Stimulated activated CD8-positive, alpha-beta memory T cell treated with anti-CD3 and anti-CD28 coated beads, Interleukin-15, amount 100 ng/mL, for 24 hours (primary cell): ENCODE measurements at places on chromosomes 7 and 10.

GRCh38 chr7:158531661-158532060 is 56.0 kb downstream of the PTPRN2 start:
- no peak for DNase-seq

- DNase-seq, result no peak
Measured at GRCh38 chr10:97000487-97001182, 168.5 kb downstream of the LCOR start.

DNA sequence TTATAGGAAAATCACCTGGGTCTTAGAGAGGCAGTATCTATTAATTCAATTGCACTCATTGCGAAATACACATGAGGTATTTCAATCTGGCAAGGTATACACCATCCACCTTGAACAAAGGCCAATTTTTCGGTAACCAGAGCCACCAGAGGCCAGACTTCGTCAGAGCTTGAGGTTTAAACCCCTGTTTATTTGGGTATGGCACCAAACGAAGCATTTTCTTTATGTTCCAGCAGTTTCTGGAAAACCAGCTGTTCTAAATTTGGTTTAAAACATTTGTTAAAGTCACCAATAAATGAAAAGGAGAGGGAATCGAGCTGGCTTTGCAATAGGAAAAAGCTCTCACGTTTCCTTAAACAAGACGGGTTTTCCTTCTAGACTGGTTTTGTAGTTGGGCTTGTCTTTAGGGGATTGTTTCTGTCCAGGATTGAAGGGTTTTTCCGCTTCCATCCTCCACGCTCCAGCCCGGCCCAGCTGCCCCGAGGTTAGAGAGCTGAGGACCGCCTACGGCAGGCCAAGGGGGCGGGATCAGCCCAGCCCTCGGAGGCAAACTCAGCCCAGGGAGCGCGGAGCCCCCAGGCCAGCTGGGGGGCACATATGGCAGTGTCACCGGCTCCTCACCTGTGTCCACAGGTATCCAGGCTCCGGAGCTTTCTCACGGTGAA is 539.4 kb upstream of the MGMT start:
- no peak for DNase-seq

DNA sequence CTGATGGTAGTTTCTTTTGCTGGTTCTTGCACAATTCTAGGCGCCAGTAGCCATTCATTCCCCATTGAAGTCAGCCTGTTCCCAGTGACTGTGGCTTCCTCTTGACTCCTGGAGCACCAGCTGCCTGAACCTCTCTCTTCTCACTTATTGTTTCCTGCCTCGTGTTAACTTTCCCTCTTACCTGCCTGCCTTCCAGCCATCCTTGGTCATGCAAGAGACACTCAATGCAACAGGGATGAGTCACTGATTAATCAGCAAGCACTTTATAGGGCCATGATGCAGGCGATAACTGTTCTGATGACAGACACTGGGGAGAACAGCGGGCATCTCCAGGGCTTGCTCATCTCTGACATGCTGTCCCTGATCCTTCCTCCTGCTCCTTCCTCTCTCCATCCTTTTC is 122.0 kb downstream of the PLCE1 start:
- DNase-seq, result no peak

GRCh38 chr7:98210513-98211220 is 572 bp upstream of the BHLHA15 start:
- DNase-seq, result no peak

DNA sequence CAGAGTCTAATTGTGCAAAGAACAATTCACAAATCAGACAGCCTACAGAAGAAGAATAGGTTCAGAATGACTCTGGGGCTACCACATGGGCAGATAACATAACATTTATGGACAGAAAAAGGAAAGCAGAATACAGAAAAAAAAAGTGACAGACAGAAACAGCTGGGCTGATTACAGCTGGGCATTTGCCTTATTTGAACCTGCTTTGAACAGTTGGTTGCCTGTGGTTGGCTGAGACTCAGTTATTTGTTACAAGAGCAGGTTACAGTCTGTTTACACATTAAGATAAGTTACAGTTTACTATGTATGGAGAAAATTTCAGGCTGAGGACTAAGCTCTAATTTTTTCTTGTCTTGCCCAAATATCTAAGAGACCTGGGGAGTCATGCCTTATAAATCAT is 327.2 kb downstream of the GALNT17 start:
- no peak for DNase-seq

DNA sequence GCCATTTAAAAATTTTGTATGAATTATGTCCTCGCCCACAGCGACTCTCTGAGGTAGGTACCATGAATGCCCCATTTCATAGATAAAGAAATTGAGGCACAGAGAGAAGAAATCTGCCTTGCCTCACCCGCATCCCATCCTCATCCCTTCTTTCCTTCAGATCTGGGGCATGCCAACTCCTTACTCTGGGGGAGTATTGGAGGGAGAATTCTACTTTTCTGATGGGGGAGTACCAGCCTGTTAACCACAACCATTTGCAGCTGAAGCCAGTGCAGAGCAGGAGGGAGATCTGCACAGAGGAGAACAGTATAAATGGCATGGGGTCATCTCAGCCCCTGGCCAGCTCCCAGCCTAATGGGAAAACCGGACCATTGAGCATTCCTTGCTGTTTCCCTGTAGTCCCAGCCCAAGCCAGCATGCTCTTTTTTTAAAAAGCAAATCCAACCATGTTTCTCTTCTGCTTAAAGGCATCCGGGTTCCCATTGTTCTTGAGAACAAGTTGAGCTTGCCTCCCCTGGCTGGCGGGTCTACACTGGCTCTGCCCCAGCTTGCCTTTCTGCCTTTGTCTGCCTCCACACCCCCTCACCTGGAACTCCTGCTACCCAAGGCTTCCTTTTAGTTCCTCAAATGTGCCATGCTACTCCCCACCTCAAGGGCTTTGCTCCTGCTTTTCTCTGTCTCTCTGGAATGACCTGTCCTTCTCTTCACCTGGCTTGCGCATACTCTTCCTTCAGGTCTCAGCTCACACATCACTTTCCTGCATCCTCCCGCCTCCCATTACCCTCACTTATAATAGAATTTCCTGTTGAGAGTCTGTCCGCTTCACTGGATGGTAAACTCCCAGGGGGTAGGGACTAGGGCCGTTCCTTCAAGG is 8.8 kb upstream of the ZNF503 start:
- no peak for DNase-seq

GRCh38 chr7:107505997-107506673 is 36.3 kb downstream of the GPR22 start:
- DNase-seq, result no peak

DNA sequence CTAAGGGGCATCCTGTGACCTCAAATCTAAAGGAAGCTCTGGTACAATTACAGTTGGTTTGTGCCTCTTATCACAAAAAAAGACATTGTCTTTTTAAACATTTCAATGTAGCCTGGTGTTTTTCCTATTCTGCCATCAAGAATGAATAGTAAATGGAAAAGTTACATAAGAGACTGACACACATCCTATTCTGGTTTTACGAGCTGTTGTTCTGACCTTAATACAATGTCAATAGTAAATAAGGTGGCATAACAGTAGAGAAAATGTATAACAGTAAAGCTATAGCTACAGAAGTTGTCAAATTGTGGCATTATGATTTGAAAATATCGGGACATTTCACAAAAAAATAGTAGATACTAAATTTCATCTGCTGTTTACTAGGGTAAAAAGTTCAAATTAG is 88.4 kb downstream of the NT5C2 start:
- no peak for DNase-seq

GRCh38 chr7:130351791-130352090 is 7.1 kb downstream of the CPA5 start:
- no peak for DNase-seq

DNA sequence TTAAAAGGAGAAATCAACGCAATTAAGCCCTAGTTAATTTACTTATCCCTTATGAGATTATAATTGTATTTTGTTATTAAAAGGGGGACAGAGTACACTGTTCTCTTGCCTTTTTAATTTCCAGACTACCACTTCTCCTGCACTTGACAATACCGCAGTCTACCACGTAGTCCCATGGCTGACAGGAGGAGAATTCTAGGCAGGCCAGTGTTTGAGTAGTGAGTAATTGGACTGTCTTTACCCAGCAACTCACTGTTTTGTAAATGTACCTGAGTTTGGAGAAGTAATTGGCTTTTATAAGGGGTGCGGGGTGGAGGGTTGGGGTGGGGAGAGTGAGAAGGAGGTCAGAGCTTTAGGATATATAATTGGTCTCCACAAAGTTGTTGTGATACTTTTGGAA is 85.4 kb downstream of the CFTR start:
- DNase-seq, result no peak

GRCh38 chr10:52436664-52437063 is 122.6 kb downstream of the DKK1 start:
- DNase-seq, result no peak

DNA sequence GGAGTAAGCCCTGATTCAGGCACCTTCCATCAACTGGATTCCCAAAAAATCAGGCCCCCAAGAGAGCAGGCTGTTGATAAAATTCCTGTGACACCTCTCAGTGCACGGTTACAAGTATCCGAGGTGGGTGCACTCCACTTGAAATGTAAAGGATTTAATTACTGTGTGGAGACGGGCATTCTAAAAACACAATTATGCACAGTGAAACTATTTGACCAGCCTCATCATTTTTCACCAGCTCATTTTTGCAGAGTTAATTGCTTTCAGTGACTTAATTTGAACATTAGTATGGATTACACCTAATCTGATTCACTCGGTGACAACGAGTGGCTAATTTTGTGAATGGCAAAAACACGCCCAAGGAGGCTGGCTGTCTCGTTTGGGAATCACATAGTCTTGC is 2.3 kb downstream of the FOXL3 start:
- DNase-seq, result no peak

DNA sequence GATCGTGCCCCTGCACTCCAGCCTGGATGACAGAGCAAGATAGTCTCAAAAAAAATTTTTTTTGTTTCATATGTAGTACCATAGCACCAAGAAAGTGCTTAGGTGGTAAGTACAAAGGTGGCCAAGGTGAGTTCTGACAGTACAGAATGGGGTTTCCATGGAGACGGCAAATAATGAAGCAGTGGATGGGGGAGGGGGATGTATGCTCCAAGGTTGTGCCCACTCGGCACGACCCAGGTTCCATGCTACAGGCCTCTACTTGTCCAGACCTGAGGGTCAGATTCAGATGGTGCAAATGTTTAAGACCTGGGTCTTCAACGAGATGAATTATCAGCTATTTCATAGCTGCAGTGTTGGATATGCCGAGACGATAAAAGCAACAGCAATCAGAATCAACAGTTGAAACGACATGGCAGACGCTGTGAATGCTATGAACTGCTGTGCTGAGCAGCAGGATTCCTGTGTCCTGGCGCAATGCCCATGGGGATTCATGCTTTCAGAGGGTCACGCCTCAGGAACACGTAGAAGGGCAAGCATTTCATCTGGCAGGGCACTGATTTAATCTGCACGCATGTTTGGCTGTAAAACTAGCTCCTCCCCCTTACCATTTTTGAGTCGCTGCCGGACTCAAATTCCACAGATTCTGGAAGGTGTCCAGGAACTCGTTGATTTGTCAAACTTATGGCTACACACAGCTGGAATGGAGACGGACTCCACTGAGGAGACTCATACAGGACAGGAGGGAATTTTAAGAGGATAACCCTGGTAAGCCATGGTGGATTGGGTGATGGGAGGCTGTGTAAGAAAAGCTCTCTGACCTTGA is 256.5 kb downstream of the FRMD4A start:
- DNase-seq, result no peak

- DNase-seq, result no peak
Measured at GRCh38 chr10:23927576-23928325, 281.2 kb upstream of the KIAA1217 start.

GRCh38 chr10:18008986-18009385 is 57.3 kb downstream of the SLC39A12 start:
- no peak for DNase-seq

DNA sequence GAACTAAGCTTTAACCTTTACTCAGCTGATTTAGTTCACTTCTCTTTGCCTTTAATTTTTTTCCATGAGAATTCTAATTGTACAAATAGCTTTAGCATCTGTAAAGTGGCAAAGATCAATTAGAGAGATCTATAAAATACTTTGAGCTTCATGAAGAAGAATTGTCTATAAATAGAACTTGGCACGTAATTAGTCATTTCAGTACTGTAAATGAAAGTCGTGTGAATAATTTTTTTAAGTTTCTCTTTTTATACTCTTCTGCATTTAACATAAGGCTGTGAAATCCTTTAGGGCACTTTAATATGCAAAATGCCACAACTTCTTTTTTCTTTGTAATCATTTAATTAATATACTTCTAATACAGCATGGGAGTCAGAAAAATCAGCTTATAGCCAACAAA is 177.8 kb downstream of the CSTF2T start:
- DNase-seq, result no peak

- DNase-seq, result no peak
Measured at GRCh38 chr7:79284211-79284610, 169.3 kb downstream of the MAGI2 start.

DNA sequence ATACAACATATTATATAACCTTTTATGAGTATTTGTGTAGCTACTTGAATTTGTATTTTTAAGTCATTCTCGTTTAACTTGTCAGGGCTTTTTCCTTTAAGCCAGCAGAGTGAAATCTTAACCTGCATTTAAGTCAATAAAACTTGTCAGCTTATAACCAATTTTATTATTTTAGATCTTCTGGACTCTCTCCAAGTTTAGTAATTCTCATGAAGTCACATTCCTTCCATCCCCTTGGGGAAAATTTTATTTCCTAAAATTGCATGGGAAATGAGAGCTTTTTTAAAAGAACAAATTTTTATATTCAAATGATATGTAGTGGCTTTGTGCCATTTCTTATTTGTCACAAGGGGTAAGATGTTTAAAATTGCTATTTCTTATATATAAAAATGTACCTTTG is 74.0 kb downstream of the SEPTIN7 start:
- no peak for DNase-seq

- no peak for DNase-seq
Measured at GRCh38 chr7:140650367-140650766, 9.8 kb upstream of the DENND2A start.

DNA sequence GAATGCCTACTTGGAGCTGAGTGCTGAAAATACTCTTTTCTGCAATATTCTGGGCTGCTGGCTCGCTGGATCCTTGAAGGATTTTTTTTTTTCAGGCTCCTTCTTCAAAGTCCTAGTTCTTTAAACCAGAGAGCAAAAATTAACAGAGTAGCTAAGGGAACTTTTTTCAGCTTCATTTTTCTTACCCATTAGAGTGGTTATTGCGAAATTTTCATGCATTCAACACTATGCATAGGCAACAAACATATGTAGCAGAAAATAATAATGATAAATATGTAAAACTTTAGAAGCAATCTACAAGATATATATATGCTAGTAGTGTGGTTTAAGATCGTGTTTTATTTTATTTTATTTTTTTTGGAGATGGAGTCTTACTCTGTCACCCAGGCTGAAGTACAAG is 264.6 kb downstream of the SFMBT2 start:
- DNase-seq, result no peak

- DNase-seq, result no peak
Measured at GRCh38 chr7:95585426-95585789, 10.9 kb downstream of the PDK4 start.

DNA sequence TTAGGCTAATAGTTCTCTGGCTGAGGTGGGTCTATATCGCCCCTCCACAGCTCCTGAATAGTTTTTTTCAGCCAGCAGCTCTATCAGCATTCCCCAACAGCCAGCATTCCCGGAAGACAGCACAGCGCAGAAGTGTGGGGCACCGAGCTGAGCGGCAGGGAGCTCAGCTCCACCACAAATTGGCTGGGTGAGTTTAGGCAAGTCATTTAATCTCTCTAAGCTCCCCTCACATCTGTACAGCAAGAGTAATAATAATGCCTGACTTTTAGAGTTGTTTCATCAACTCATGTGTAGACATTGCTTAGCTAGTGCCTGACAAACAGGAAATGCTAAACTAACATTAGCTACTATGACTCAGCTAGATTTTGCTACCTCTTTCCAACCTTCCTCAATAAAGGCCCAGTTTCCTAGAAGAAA is 247.9 kb upstream of the PTN start:
- DNase-seq, result no peak
